ENCODE measurements at places on chromosomes 13 and 19. TPM values are rescaled to one million over a fixed set of nuclear protein-coding genes. Genes with fewer than 3 reads are reported as not detected.

DNA sequence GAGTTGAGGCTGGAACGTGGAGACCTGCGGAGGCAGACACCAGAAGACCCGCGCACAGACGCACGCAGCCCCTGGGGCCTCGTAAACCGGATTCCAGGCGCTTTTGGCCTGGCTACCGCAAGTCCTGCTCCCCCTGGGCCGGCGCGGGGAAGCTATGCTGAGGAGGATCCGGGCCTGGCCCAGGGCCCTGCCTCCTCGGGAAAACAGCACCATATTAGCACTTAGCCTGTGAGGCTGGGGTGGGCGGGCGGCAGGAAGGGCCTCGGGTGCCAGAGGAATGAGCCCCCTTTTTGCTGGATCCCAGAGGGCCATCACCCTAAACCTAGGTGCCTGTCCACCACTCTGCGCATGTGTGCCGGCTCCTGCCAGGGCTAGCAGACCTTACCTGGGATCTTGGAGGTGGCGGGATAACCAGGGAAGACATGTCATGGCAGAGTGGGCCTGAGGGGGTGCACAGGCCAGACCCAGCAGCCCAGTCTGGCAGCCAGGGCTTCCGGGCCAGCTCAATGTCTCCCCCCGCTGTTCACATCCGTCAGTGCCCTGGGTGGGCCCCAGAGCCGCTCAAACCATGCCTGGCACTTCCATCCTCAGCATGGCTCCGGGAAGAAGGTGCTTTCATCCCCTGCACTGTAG lies 7.3 kb downstream of the ELOF1 start:
- no peaks in the 10 kb centered on the region for H3K27me3 ChIP-seq
- no peaks in the 10 kb centered on the region for H3K4me1 ChIP-seq
- no peak for DNase-seq
- H3K4me3 ChIP-seq, result no peak overlapping the region

DNA sequence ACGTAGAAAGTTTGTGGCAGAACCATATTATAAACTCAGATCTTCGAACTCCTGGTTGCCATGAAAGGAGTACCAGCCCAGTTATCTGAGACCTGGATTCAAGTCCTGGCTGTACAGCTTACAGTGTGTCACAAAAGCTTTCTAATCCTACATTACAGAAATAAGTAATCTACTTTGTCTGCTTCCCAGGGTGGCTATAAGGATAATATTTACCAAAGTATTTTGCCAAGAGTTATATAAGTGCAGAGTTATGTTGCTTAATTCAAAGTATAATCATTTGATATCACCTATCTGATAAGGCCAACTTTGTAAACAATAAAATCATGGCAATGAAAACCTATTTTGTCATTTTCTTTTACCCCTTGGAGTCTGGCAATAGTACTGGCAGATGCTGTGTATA lies 381.6 kb downstream of the NDFIP2 start:
- no peaks in the 10 kb centered on the region for H3K4me1 ChIP-seq
- no peaks in the 10 kb centered on the region for H3K27me3 ChIP-seq
- no peak overlapping the region for H3K4me3 ChIP-seq
- H3K36me3 ChIP-seq, result no peaks in the 10 kb centered on the region
- no peak overlapping the region for H3K27ac ChIP-seq

GRCh38 chr19:28042516-28042915 lies 1170.4 kb downstream of the UQCRFS1 start:
- no peaks in the 10 kb centered on the region for H3K36me3 ChIP-seq
- H3K4me3 ChIP-seq, result no peak overlapping the region
- H3K4me1 ChIP-seq, result no peaks in the 10 kb centered on the region
- DNase-seq, result no peak
- no peak overlapping the region for H3K27ac ChIP-seq
- H3K27me3 ChIP-seq, result no peaks in the 10 kb centered on the region

DNA sequence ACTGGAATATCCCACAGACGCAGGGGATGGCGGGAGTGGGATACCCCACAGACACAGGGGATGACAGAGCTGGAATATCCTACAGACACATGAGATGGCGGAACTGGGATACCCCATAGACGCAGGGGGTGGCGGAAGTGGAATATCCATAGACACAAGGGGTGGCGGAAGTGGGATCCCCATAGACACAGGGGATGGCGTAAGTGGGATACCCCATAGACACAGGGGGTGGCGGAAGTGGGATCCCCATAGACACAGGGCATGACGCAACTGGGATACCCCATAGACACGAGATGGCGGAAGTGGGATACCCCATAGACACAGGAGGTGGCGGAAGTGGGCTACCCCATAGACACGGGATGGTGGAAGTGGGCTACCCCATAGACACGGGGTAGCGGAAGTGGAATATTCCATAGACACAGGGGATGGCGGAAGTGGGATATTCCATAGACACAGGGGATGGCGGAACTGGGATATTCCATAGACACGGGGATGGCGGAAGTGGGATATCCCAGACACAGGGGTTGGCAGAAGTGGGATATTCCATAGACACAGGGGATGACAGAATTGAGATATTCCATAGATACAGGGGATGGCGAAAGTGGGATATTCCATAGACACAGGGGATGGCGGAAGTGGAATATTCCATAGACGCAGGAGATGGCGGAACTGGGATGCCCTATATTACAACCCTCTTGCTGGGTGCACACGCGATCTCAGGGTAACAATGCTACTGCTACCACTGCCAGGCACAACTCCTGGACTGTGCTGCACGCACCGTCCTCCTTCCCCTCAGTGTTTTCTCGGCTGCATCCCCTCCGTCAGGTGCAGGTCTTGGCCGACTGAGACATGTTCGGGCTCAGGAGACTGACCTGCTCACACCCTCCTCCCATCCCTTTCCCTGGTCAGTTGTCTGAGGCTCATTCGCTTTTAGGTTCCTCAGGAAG lies 28.1 kb downstream of the ZNF787 start:
- DNase-seq, result no peak
- no peaks in the 10 kb centered on the region for H3K27me3 ChIP-seq
- no peaks in the 10 kb centered on the region for H3K4me1 ChIP-seq
- H3K36me3 ChIP-seq, result peaks cover 31% of the 10 kb centered on the region
- no peak overlapping the region for H3K4me3 ChIP-seq

DNA sequence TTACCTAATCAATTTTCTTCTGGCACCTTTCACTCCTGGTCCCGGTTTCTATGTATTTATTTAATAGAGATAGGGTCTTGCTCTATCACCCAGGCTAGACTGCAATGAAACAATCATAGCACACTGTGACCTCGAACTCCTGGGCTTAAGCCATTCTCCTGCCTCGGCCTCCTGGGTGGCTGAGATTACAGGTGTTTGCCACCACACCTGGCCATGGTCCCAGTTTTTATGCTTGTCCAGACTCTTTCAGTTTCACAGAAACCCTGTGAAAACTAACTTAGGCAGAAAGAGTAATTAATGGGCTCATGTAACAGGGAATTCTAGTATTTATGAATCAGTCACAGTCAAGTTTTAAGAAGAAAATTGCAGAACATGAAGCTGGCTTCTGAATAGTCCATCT lies 9.0 kb upstream of the STK24 start:
- no peaks in the 10 kb centered on the region for H3K4me1 ChIP-seq
- no peaks in the 10 kb centered on the region for H3K27me3 ChIP-seq
- H3K4me3 ChIP-seq, result no peak overlapping the region
- DNase-seq, result no peak
- no peak overlapping the region for H3K27ac ChIP-seq

DNA sequence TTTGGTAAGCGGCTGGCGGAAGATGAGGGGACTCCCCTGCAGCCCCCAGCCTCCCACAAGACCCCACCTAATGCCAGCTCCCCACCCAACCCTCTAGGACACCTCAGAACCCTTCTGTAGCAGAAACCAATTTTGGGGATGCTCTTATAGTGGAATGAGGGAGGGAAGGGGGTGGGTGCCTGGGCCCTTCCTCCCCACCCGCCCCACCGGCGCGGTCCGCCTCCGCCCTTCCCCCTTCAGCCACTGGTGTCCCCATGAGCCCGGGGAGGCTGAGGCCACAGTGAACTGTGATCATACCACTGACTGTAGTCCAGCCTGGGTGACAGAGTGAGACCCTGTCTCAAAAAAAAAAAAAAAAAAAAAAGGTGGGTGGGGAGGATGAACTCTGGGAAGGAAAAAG lies 16.2 kb downstream of the TLE6 start:
- peaks cover 9% of the 10 kb centered on the region for H3K36me3 ChIP-seq
- DNase-seq, result no peak
- H3K4me1 ChIP-seq, result no peaks in the 10 kb centered on the region
- H3K27ac ChIP-seq, result no peak overlapping the region
- H3K27me3 ChIP-seq, result no peaks in the 10 kb centered on the region

DNA sequence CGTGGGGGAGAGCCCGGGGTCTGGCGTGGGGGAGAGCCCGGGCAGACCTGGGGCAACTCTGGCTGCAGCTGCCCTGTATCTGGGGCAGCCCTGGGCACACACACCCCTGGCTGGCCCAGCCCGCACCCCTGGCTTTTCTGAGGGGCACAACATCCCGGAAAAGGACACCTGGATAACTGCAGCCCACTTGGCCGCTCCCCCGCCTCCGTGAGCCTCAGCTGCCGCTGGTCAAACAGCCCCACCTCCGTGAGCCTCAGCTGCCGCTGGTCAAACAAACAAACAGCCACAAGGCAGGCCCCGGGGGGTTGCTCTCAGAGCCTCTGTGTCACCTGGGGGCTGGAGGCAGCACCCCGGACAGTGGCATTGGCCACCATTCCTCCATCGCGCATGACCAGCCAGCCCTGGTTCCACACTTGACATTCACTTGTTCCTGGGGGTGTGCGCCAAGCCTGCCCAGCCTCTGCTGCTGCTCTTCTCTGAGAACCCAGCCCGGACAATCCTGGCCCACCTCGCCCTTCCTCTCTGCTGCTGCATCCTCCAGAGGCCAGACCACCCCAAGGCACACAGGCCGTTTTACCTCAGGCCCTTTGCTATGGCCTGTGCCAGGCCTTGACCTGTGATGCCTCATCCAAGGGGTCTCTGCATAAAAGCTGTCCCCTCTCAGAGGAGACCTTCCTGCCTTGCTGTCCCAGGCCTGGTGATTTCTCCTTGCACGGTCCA lies 19.9 kb downstream of the CEBPG start:
- H3K36me3 ChIP-seq, result no peaks in the 10 kb centered on the region
- no peaks in the 10 kb centered on the region for H3K4me1 ChIP-seq
- H3K4me3 ChIP-seq, result no peak overlapping the region
- DNase-seq, result no peak
- H3K27ac ChIP-seq, result no peak overlapping the region

DNA sequence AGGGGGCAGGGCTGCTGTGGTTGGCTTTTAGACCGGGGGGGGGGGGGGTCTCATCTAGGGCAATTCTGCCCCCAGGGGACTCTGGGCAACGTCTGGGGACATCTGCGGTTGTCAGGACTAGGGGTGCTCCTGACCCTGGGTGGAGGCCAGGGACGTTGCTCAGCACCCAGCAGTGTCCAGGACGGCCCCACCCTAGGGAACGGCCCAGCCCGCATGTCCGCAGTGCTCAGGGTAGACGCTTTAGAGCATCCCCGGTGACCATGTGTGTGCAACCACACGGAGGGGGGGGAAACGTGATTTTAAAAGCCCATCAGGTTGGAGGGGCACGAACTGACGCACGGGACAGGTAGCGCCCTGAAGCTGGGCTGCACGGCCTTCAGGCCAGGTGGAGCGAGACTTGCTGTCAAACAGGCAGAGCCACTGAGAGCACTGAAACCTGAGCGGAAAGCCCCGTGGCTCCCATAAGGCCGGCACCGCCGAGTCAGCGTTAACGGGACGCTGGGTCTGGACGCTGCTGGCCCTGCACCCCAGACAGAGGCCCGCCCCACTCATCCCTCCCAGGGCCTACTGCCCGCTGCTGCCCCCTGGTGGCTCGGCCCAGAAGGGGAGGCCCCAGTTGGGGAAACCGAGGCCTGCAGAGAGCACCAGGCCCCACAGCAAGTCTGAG lies 8.3 kb downstream of the CACTIN start:
- H3K27me3 ChIP-seq, result no peaks in the 10 kb centered on the region
- no peaks in the 10 kb centered on the region for H3K4me1 ChIP-seq
- peak; percentile 62 for DNase-seq
- H3K27ac ChIP-seq, result no peak overlapping the region
- H3K36me3 ChIP-seq, result no peaks in the 10 kb centered on the region

- H3K4me1 ChIP-seq, result no peaks in the 10 kb centered on the region
- H3K27me3 ChIP-seq, result no peaks in the 10 kb centered on the region
- H3K36me3 ChIP-seq, result no peaks in the 10 kb centered on the region
- no peak for DNase-seq
- H3K27ac ChIP-seq, result no peak overlapping the region
- no peak overlapping the region for H3K4me3 ChIP-seq
Observed at GRCh38 chr13:22592515-22592914, 588.3 kb upstream of the SGCG start.

DNA sequence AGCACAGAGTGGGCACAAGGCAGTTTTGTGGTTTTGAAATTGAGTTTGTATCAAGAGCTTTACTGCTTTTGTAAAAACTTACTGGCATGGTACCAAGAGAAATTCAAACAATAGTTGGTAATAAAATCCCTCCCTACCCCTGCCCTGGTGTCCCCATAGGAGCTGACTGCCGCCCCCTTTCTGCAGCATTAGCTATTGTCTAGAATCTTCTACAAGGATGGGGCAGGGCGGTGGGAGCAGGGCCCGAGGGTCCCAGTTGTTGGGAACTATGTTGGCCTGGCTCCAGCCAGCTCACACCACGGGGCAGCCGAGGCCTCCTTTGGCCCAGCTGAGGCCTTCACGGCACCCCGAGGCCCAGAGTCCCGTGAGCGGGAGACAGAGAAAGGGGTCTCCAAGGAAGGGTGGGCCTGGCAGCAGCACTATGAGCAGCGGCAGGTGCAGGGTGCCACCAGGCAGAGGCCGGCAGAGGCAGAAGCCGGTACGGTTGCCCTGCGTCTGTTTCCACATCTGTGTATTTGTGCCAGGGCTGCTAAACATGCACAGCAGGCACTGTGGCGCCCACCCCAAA lies 57.9 kb downstream of the KDM4B start:
- H3K36me3 ChIP-seq, result peaks cover 4% of the 10 kb centered on the region
- no peak overlapping the region for H3K27ac ChIP-seq
- H3K27me3 ChIP-seq, result no peaks in the 10 kb centered on the region
- no peaks in the 10 kb centered on the region for H3K4me1 ChIP-seq
- no peak overlapping the region for H3K4me3 ChIP-seq

DACT3 gene
- total RNA-seq, result 0.19 TPM

CEACAM3 gene
- total RNA-seq, result 4.7 TPM

ZIM2 gene
- not detected for total RNA-seq

GRIN3B gene
- total RNA-seq, result 0.56 TPM

COX7A1 gene
- total RNA-seq, result not detected

CACNG7 gene
- not detected for total RNA-seq

SMAD9 gene
- not detected for total RNA-seq

MBD3L2 gene
- total RNA-seq, result not detected

Measured in naive thymus-derived CD4-positive, alpha-beta T cell (primary cell).